CD4-positive, alpha-beta T cell treated with Interleukin-4 for 1 hour (primary cell): ENCODE measurements at places on chromosomes 1 and 21.

DNA sequence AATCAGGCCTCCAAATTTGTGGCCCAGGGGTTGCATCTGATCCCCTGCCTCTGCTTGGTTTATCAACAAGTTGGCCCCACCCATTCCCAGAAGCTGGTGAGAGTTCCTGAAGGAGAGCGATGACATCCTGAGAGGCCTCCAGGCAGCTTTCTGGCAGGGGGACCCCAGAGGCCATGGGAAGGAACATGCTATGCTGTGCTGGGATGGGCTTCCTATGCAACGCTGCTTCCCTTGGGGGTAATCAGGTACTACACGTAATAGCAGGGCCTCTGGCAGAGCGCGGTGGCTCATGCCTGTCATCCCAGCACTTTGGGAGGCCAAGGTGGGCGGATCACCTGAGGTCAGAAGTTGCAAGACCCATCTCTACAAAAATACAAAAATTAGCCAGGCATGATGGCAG is 8.4 kb upstream of the MTF1 start:
- DNase-seq, result no peak

DNA sequence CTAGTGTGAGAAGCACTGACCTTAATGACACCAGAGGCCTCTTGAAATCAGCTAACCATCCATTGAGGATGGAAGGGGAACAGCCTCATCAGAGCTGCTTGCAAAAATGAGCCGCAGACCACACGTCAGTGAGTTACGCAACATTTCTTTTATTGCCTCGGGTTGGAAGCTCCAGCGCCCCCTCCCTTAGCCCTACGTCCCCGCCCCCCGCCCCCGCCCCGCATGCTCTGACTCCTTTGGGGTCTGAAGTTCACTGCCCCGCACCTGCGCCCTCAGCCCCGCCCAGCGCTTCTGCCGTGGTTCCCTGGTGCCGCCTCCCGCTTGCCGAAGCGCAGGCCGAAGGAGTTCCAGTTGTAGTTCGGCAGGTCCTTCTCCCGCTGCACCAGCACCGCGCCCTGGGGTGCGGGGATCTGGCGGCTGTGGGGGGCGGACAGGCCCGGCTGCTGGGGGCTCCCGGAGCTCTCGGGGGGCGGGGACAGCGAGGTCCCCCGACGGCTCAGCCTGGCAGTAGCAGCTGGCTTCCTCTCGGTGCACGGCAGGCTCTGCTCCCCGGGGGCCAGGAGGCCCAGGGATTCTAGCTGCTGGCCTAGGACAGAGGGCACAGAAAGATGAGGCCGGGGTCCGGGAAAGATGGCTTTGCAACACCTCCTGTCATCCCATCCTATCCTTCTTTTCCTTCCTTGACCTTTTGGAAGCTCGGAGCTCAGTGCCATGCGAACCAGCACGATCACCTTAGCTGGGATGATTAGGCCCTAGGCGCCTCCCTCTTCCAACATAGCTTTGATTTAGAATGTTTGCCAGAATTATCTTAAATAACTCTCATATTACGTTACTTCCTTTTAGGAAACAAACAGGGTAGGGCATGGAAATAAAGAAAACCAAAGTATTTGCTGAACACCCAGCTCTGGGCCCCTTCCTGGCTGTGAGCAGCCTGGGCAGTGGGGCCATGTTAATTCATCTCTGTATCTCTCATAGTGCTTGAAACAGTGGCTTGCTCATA is 5.8 kb downstream of the KISS1 start:
- peak; percentile 30 for DNase-seq

DNA sequence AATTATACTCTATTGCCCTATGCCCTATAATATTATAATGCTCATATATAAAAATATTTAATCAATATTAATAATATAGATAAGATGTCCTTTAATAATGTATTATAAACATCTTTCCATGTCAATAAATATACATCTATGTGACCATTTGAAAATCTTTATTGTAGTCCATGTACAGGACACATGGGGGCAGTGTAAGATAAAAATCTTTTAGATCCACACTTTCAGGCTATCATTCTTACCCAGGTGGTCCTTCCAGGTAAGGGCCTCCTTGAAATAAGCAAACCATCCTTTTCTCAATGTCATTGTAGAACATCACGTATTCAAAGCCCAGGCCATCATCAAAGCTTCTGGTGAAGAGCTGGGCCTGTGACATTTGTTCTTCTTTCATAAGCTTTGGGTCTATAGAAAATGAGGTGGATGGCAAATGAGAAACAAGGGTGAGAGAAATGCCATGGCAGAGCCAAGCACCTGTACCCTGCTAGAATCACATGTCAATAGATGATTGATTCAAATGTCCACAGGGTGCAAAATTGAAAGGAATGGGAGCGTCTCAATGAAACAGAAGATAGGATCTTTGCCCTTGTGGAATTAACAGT is 20.2 kb downstream of the THEM4 start:
- DNase-seq, result no peak

GRCh38 chr1:7638078-7638477 is 133.0 kb upstream of the VAMP3 start:
- DNase-seq, result no peak

DNA sequence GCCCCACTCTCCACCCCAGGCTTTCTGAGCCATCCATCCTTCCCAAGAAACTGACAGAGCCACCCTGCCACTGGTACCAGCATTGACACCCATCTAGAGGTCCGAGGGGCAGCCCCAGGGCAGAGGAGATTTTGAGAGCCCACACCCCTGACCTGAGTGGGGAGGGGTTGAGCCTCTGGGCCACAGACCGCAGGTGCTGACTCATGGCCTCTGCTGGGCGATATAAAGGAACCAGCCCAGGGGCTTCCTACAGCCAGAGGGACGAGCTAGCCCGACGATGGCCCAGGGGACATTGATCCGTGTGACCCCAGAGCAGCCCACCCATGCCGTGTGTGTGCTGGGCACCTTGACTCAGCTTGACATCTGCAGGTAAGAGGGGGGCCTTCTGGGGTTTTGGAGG is at the start of gene PADI4:
PADI4 (plus strand) TSS at position 252 of the 400 bp plus-strand sequence; CDS start at position 278, 26 bp downstream.
- DNase-seq, result peak; percentile 50

DNA sequence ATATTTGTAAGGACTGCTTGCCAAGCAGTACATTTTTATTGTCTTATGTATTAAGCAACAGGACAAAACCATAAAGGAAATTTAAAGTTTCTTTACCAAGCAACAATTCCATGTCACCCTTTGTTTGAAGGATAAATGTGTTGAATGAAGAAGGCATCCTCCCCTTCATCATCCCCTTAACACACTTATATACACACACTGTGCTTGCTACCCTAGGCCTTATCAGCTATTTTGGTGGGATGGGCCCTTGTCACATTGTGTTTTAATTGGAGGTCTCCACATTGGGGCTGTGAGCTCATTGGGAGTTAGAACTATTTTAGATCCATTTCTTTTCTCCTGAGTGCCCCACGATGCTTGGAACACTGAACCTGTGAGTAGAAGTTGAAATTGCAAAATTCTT is 1.9 kb downstream of the VANGL1 start:
- no peak for DNase-seq

DNA sequence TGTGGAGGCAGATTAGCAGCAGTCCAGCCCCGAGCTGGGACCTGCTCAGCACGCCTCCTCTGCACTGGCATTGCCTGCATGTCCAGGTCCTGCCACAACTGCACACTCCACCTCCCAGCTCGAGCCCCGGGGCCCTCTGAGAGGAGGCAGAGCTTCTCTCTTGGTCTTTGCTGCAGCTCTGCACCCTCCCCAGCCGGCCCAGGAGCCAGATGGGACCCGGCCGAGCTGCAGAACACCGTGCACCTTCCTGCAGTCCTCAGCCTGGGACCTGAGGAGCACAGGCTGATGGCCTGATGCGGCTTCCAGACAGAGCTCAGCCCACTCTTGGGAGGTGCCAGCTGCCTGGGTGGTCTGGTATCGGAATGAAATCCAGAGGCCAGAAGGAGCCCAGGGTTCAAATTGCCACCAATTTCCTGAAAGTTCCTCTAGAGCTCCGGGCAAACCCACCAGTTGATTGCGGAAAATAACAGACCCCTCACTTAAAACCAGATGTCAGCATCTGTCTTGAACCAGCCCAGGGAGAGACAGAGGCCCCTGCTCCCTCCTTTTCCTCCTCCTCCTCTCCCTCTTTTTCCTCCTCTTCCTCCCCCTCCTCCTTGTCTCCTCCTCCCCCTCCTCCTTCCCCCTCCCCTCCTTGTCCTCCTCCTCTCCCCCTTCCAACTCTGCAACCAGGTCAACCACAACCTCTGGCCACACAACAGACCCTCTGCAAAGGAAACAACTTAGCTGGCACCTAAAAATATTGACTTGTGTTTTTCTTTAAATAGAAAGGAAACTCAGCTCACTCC is 10.6 kb upstream of the SPSB1 start:
- DNase-seq, result no peak

- DNase-seq, result no peak
Observed at GRCh38 chr1:106249365-106249764, 807.1 kb upstream of the PRMT6 start.

DNA sequence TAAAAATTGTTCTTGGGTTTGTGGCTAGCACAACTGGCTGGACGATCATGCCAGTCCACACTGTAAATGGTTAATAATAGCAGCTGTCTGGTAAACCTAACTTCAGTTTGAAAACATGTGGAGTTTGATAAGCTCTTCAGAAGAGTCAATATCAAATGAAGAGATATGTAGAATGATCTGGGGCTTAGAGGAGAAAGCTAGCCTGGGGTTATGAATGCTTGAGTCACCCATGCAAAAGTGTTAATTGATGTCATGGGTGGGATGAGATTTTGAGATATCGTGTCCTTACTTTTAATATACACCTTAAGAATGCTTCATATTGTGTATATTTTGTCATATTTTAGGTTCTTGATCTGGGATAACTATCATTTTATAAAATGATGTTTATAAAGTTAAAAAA is 554.7 kb upstream of the ZRANB2 start:
- DNase-seq, result no peak

DNA sequence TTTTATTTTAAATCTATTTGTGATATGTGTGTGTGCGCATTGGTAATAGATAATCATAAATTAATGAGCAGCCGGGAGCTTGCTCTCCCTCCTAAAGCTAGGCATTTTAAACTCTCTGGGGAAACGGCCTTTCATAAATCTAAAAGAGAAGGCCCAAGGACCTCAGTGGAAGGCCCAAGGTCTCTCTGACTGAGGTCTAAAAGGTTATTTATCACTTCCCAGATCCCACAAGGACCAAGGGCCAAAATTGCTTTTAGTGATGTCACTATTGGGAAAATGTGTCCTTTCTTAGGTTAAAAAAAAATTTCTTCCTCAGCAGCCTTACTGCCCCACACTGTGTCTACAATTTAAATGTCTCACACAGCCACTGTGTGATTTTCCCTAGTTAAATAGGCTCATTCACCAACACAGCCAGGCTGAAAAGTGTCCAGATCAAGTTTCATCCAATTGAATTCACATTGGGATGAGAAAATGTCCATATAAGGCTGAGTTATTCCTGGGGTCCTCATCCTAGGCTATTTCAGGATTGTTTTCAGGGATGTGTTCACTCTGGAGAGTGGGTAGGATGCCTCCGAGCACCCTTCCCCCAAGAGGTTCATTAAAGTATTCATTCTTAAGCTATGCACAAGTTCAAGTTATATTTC is 46.1 kb downstream of the SLC44A3 start:
- no peak for DNase-seq

DNA sequence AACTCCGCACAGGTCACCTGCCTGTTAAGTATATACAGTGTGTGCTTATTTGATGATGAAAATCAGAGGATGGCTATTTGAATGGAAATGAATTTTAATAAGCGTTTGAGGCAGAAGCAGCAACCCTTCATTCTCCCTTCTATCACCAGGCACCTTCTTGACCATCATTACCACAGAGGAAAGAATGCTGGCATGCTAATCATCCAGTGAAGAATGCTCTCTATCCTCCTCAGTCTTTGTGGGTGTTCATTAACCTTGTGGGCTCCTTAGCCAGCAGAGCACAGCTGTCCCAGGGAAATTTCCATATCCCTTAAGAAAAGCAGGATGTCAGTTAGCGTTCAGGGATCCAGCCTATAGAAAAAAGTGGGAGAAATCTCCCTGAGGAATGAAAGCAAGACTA is 428.0 kb upstream of the CAMK1G start:
- no peak for DNase-seq

- DNase-seq, result no peak
Observed at GRCh38 chr1:229636042-229636441, 10.0 kb downstream of the URB2 start.

DNA sequence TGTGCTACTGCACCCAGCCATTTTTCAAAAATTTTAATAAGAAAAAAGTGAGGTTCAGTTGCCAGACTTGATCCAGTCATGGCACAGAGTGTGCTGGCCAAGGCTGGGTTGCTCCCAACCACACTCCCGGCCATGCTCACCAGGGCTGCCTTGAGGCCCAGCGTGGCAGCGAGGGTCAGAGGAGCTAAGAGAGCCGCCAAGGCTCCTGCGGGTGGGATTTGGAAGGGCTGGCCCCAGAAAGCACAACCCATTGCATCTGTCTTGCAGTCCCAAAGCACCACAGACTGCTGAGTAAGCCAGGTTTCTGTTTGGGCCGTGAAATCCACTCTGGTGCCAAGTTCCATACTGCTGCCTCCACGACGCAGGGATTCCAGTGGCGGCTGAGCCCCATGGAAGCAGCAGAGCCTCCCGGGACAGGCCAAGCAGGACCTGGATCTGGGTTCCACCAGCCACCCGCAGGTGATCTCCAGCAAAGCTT is 22.6 kb downstream of the ZBTB17 start:
- no peak for DNase-seq

GRCh38 chr1:240199758-240200645 is 108.3 kb downstream of the FMN2 start:
- DNase-seq, result no peak

GRCh38 chr1:244052728-244053312 is 1.7 kb downstream of the ZBTB18 start:
- no peak for DNase-seq

DNA sequence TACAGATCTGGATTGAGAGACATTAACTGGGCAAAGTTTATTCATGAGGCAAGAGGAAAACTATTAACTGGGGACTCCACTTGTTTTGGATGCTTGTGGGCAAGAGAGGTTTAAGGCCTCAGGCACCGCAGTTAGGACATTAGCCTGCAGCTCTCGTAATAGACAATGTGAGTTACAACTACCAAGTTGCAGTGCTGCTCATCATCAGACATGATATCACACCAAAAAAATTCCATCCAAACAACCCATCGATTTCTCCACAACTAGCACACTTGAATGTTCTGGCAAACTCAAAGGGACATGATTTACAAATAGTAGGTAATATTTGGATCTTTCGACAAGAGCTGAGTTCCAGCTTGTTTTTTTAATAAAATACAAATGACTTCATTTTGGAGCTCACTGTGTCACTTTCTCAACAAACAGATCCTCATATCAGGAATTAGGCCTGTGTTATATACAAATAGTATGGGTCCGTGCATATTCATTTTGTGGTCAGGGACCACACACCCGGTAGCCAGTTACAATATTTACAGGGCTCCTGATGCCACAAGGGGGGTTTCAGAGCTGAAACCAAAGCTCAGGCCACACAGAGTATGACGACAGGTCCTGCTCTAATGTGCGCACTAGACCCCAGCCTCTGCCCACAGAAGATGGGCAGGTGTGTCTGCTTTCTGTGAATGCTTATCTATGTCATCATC is 128.0 kb downstream of the TGFBR3 start:
- no peak for DNase-seq

DNA sequence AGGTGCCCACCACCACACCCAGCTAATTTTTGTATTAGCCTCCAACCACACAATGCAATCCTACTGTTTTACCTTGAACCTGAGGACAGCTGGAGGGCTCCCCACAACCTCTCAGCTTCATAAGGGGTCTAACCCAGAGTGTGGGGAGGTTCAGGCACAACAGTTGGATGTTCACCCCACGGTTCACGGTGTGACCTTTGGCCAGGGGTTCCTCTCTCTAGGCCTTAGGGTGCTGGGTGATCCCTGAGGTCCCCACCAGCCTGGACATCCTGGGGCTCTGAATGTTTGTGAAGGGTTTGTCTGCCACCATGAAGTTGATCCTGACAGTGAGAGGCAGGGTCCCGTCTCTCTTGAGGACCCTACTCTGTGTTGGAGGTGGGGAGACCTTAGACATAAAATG is 3.9 kb downstream of the ACOT11 start:
- no peak for DNase-seq
